Regular cardiac myocyte (primary cell): ENCODE measurements at places on chromosomes 2 and 18. TPM values are rescaled to one million over a fixed set of nuclear protein-coding genes. Genes with fewer than 3 reads are reported as not detected.

The FEV gene
- total RNA-seq = not detected in 2 replicates

The ZNF385B gene
- total RNA-seq = not detected in 2 replicates

The CAPN14 gene
- under 0.01 and 0.28 TPM in 2 replicates for total RNA-seq

The VIT gene
- total RNA-seq = 0.19 and 0.85 TPM in 2 replicates

The EML6 gene
- 0.58 and 1.1 TPM in 2 replicates for total RNA-seq

The POTEC gene
- total RNA-seq = under 0.01 TPM in 2 replicates

The GPR17 gene
- total RNA-seq = not detected in 2 replicates

The AKAIN1 gene
- total RNA-seq = 0.56 TPM in 1 of 2 replicates, not detected in the other

The TGFA gene
- 0.56 and 3.1 TPM in 2 replicates for total RNA-seq

The KLF7 gene
- 13.6 and 18.6 TPM in 2 replicates for total RNA-seq

The PJVK gene
- 0.77 and 1.7 TPM in 2 replicates for total RNA-seq

The VWC2L gene
- total RNA-seq = not detected in 2 replicates
